ENCODE measurements at places on chromosomes 12 and 14. TPM values are rescaled to one million over a fixed set of nuclear protein-coding genes. Genes with fewer than 3 reads are reported as not detected.

CSAD gene
- 27.9 TPM for total RNA-seq

SIRT4 gene
- 2.5 TPM for total RNA-seq

TAS2R9 gene
- 1.7 TPM for total RNA-seq

TAS2R31 gene
- 29.9 TPM for total RNA-seq

CD4 gene
- 3.3 TPM for total RNA-seq
